ENCODE measurements at places on chromosomes 16 and 17.

DNA sequence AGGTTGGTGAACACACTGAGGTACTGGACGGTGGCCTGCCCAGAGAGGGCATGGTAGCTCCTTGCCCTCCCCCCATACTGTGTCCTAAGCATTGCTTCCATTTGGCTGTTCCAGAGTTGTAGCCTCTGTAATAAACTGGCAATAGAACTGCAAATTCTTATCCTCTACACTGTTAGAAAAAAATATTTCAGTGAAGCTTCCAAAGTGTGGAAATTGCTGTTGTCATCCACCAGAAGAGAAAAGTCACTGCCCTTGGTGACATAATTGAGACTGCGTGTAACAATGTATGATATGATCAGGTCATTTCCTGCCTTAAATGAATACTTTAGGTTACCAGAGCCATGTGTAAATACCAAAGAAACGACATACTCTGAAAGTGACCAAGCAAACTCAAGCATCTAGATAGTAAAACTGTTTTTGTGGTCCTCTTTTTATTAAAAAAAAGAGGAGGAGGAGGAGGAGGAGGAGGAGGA lies 65.9 kb downstream of the CEP95 start:
- DNase-seq = no peak

GRCh38 chr17:20226814-20227482 lies 217.8 kb downstream of the SPECC1 start:
- peak; percentile 35 for DNase-seq

DNA sequence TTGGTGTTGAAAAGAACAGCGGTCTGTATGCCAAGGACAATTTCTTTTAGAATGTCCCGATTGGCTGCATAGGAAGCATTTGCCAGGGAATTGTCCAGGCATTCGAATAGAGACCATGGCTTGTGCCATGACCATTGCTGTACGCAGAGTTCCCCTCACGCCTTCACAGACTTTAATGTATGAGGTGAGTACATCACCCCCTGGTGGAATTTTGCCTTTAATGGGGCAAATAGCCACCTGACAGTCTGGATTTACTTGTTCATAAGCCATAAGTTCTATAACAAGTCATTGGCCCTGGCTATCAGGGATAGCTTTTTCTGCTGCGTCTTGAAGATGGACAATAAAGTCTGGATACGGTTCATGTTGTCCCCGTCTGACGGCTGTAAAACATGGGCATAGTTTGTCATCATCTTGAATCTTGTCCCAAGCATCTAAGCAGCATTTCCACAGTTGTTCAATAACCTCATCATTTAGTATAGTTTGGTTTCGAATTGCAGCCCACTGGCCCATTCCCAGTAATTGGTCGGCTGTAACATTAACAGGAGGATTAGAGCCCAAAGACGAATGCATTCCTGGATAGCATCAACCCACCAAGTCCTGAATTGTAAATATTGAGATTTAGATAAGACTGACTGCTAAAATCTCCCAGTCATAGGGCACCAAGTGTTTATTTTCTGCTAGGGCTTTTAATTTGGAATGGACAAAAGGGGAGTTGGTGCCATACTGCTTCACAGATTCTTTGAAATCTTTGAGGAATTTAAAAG lies 67.7 kb upstream of the ARL4D start:
- no peak for DNase-seq

DNA sequence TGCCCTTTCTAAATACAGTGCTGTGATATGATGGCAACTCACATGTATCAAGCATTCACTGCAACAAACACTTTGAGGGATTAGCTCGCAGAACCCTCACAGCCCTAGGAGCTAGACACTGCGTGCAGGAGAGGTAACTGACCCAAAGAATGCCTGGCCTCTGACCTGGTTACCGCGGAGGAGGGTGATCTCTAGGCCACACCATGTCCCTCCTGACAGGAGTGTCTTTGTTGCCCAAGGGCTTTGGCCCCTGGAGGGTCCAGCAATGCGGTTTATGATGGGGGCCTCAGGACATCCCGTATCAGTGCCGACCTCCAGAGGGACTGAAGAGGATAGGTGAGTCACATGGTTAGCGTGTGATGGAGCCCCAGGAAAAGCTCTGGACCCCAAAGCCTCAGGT lies 130.6 kb downstream of the MGAT5B start:
- DNase-seq = no peak

- no peak for DNase-seq
Observed at GRCh38 chr17:39781031-39781860, 43.5 kb downstream of the GRB7 start.

GRCh38 chr17:5786510-5786875 lies 202.2 kb upstream of the NLRP1 start:
- no peak for DNase-seq

DNA sequence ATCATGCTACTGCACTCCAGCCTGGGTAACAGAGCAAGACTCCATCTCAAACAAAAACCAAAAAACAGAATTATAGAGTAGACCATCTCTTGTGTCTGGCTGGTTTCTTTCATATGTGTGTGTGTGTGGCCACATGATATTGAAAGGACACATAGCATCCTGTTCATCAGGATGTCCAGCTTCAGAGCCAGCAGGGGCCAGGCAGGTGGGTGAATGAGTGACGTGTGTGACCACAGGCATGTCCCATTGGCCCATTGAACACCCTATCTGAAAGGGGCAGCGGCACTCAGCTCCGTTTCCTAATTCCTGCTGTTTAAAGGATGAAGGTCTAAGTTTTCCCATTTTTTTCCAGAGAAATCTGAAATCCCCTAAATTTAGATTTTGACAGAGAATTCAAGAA lies 174.2 kb downstream of the PRKCB start:
- no peak for DNase-seq

DNA sequence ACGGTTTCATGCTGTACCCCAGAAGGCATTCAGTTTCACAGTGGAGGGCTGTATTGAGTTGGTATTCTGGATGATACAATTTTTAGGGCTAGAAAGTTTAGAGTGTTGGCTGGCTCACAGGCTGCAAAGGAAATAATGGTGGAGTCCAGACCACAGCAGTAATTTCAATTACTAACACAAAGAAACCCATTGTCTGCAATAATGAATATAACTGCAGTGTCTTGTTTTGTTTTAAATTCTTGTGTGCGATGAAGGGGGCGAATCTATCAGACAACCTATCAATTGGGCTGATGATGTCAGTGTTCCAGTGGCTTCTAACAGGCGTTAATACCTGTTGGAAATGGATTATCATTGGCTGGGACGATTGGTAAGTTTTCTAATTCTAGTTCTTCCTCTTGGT lies 1.5 kb downstream of the SP2 start:
- DNase-seq = no peak

- no peak for DNase-seq
Observed at GRCh38 chr16:31713945-31714902, 159.4 kb upstream of the ZNF267 start.

DNA sequence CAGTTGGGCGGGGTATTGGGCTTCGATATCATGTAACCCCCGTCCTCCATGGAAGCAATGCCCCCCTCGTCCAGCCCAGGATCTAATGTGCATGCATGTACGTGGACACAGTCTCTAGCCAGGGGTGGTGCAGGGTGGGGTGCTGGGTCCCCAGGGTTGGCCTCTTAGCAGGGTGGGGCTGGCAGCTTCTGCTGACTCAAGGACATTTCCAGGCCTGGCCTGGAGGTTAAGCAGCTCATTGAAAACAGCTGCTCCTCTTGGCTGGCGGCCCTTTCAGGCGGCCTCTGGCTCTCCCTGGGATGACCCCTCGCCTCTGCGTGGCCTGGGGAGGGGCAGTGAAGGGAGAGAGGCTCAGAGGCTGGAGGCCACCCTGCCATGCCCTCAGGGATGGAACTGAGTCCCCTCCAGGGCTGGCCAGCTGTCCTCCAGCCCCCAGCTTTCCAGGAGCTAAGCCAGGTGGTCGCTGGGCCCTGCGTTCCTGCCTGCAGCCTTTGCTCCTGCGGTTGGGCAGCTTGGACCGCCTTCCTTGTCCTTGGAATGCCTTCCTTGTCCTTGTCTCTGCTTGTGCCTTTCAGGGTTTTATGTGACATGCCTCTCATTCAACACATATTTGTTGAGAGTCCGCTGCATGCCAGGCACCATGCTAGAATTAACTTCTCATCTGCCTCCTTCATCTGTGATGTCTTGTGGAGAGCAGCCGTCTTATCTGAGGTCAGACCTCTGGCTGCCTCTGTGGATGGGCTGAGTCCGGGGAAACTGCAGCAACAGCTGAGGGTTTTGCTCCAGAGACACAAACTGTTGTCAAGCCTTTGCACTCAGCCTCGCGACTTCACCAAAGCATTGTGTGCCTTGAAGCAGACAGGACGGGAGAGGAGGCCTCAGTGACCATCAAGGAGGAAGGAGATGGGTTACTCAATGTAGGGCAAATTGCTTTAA lies 26.6 kb downstream of the MRC2 start:
- DNase-seq = no peak

Data from GM12892 (cell line).